ENCODE measurements at places on chromosomes 5 and 9.

DNA sequence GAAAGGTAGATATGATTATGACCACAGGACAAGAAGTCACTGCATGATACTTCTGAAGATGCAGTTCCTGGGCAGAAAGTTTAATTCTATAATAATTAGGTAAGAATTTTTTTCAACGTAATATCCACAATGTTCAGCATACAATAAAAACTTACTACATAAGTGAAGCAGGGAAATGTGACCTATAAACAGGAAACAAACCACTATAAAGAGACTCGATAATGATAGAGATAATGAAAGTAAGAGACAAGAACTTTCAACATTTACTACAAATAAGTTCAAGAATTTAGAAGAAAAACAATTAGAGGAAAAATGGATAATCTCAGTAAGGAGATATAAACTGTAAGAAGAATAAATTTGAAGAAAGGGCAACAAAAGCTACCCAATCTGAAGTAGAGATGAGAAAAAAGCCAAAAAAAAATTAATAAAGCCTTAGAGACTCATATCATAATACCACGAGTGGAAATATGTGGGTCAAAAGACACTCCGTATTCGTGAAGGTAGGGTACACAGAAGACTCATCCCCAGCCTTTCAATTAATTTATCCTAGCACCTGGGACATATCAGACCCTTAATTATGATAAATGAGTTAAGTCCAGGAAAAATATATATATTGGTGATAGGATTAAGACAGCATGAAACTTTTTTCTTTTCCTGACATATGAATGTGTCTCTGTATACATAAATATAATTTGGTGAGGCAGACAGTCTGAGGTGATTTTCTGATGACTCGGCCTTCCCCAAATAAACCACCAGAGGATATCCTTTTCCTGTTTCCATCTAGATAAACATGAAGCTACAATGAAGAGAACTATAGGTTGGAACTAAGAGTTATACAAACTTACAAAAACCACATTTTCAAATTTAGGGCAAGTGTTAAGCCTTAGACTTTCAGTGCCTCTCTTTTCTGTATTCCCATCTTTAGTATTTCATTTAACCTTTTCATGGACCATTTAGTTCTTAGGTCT, 120.4 kb downstream of the RAPGEF6 start:
- DNase-seq: peak; percentile 17

DNA sequence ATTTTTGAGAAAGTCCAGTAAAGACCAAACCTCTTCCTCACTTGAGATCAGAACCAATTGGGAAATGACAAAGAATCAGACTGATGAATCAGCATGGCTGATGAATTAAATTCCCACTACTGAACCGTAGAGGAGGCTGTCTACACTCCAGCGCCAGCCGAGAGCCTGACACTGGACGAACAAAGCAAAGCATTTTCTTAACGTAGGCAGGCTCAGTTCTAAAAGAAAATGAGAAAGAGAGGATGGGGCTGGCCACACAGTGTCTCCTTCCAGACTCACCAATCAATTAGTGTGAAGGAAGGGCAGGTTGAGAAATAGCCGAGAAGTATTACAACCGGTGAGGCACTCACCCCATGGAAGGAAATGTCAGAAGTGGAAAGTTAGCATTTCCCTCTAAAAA, 49.4 kb downstream of the ITGA1 start:
- no peak for DNase-seq

GRCh38 chr9:8549214-8549613, 749.6 kb upstream of the DMAC1 start:
- DNase-seq: no peak

DNA sequence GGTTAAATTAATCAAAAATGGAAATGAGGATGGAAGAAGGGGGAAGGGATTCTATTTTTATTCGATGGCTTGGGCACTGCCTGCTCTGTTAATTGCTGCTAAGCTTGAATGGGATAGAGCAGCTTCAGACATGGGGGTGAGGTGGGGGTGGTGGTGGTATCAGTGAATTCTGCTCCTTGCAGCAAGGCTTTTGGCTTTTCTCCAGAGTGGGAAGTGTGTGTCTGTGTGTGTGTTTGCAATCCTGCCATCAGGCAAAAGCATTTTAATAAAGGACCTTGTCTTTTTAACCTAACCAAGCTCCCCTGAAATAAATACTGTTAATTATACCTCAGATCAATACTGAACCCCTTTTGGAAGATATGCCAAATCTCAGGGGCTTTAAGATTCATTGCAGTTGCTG, 110.9 kb upstream of the GPR151 start:
- DNase-seq: no peak

DNA sequence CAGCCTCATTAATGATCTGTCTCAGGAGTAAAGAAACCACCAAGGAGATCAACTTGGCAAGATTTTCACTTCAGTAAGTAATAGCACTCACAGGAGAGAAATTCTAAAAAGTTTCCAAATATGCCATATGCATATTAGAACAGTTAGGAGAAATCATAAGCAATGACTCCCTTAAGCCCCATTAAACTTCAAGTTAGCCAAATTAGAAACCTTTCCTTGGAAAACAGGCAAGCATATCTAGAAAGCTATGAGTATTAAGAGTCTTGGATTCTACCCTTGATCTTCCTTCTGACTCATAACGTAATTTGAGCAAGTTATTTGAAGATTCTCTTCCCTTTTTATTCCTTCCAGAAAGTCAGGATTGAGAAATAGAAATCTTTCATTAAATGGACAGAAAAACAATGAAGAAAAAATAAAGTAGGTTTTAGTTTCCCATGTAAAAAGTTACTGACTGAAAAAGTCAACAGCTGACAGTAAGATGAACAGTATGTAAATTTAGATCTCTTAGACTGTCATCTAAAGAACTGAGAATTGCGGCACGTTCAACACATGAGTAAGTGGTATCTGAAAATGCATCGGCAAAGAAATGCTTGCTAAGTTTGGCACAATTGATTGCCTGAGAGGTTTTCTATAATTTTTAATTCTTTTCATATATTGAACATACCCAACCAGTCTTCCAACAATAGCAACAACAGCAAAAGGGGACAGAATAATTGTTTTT, 565.7 kb upstream of the FTMT start:
- DNase-seq: no peak

- DNase-seq: no peak
These were observed 237.1 kb downstream of the SLF1 start for GRCh38 chr5:94855543-94855942.

DNA sequence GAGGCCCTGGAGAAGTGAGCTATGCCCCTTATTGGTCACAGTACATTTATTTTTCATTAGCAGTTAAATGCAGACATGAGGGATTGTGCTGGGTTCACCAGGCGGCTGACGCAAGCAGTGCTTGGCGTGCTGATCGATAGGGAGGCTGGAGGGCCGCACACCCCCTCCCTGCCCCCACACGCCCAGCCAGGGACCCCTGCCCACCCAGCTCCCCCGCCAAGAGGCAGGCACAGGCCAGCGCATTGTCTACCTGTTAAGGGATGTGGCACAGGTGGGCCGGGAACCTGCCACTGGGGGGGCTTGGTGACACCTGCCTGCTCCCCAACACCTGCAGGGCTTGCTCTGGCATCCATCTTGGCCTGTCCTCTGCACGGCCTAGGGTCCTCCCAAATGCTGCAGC, 39.2 kb downstream of the HK3 start:
- DNase-seq: no peak

Data from naive thymus-derived CD8-positive, alpha-beta T cell (primary cell).